ENCODE measurements at places on chromosomes 7 and 10.

- DNase-seq, result no peak
These were observed 56.8 kb upstream of the YAE1 start for GRCh38 chr7:39509436-39509835.

DNA sequence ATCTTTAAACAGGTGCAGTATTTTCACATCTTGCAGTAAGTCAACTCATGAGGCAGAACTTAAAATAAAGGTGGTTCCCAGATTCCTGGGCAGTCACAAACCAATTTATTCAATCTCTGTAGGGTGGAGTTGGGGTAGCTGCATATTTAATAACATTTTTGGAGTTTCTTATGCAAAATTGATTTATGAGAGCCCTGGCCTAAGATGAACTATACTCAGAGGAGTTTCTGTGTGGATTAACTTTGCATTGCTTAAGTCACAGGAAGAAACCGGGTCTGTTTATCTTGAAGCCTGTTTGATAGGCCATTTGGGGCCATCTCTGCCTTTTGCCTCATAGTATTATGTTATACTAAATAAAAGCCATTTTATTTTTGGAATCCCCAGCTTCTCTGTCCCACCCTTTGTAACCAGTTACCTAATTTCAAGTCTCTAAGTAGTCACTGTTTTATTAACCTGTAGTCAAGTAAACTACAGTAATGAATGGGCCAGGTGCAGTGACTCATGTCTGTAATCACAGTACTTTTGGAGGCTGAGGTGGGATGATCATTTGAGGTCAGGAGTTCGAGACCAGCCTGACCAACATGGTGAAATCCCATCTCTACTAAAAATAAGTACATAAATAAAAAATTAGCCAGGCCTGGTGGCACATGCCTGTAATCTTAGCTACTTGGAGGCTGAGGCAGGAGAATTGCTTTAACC, 104.4 kb upstream of the FAM3C start:
- no peak for DNase-seq

DNA sequence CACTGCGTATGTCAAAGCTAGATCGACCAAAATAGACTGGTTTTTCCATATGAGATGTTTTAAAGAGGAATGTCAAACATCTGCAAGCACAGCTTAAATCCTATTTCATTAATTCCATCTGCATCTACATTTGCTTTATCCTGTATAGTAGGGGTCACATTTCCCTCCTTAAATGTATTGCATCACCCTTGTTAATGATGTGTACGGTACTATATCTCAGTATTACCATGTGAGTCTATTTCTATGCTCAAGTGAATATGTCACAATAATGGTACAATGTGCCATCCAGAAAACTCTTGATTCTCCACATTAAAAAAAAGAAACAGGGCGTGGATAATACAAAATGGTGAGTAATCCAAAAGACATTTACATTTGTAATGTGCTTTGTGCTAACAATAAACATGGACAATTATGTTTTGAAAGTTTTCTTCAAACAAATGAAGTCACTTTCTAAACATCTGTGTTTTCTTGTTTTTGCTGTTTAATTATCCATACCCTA, 56.6 kb downstream of the TWIST1 start:
- no peak for DNase-seq

- DNase-seq, result no peak
These were observed 16.0 kb upstream of the DPYSL4 start for GRCh38 chr10:132170561-132171361.

GRCh38 chr10:84798312-84798711, 469.9 kb downstream of the CCSER2 start:
- DNase-seq, result no peak

- no peak for DNase-seq
These were observed 16.0 kb upstream of the GDI2 start for GRCh38 chr10:5829267-5829666.

GRCh38 chr7:75985518-75986146, 8.8 kb downstream of the TMEM120A start:
- no peak for DNase-seq

DNA sequence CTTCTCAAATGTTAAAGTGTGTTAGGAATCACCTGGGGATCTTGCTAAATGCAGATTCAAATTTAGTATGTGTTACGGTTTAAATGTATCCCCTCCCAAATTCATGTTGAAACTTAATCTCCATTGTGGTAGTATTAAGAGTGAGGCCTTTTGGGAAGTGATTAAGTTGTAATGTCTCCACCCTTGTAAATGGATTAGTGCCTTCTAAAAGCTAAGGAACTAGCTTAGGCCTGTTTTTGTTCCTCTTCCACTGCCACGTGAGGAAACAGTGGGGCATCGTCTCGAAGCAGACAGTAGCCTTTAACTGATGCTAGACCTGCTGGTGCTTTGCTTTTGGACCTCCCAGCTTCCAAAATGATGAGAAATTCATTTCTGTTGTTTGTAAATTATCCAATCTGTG, 52.3 kb upstream of the SEMA3D start:
- DNase-seq, result no peak

DNA sequence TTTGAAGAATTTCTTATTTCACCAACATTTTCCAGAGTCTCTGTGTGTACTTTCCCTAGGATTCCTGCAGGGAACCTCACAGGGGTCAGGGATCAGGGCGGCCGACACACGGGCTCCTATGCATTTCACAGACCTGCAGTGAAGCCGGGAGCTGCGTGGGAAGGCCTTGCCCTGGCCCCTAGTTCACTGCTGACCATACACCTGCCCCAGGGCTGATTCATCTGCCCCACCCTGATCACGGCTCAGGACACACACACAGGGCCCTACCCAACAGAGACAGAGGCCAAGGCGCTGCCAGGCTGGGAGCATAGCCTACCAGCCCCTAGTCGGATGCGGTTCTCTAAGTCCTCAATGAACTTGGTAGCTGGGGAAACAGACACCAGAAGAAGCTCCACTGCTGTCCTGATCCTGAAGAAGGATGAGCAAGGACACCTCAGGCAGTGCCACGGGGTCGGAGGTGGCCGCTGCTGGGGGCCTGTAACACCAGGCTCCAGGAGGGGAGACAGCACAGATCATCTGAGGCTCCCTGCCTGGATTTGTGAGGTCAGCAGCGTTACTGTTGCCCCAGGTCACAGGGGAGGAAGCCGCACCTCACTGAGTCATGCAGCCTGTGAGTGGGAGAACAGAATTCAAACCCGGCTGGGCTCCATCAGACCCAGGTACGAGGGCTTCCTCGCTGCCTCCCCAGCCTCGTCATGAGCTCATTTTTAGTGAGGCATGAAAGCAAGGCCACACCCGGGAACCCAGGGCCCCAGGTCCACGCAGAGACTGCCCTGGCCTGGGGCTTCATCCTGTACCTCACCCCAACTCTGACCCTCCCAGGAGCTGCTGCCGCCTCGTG, 278.8 kb upstream of the PPP2R2D start:
- DNase-seq, result no peak

DNA sequence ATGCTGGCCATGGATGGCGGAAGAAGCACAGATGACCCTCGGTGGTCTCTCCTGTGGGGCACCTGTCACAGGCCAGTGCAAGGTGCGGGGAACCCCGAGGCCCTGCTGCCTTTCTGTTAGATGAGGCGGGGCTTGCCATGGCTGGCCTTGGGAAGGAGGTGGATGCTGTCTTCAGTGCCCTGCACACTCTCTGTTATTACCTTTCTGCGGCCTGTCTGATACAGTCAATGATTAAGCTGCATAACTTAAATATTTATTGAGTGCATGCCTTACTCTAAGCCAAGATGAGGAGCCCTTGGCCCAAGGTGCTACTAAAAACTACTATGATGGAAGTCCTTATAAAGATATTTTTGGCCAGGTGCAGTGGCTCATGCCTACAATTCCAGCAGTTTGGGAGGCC, 36.7 kb upstream of the MNX1 start:
- DNase-seq, result no peak

DNA sequence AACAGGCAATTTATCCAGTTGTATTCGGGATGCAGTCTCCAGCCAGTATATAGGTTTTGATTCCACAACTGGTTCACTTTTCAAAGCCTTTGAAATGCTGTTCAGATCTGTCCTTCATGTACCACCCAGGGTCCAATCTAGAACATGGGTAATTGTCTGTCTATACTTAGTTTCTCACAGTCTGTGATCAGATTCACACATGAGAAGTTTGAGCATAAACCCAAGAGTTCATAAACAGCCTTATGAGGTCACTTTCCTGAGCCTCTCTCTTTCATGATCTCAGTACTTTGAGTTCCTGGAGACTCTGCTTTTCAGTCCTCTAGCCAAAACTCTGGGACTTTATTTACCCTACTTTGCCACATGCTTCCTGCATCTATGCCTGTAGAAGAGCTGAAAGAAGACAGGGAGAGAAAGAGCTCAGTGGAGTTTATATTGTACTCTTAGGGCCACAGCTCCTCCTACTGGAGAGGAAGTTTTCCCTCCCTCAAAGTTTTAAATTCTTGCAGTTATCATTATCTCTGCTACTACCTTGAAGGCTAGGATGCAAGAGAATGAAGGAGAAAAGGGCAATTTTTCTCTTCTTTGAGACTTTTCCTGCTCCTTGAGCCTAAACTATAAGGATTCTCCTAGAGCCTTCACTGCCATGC, 172.0 kb downstream of the ZEB1 start:
- DNase-seq, result peak; percentile 7
